Stromal cell of bone marrow (primary cell): ENCODE measurements at places on chromosomes 1 and 21.

DNA sequence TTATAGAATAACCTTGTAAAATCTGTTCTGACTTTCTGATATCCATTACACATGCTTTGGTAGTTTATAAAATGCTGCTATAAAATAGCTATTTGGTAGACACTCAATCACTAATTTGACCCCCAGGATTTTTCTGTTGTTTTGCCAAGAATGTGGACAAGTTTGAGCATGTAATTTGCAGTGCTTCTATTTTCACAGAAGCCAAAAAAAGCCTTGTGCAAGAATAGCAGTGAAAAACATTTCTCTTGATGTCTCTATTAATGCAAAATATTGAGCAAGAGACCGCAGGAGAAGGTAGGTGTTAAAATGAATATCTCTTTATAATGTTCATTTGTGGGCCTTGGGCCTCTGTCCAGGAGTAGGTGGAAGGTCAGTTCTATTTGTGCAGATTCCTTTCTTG lies 22.5 kb downstream of the MAP3K7CL start:
- no peak for DNase-seq

GRCh38 chr1:166988974-166989515 lies at the start of gene MAEL:
TSS of gene MAEL (plus strand) at chr1:166989280. CDS start at chr1:166989353, 73 bp downstream.
- DNase-seq = no peak

GRCh38 chr1:48776393-48777218 lies at the start of gene BEND5:
TSS of gene BEND5 (minus strand) at chr1:48776891. CDS start at chr1:48776831, 60 bp downstream.
- DNase-seq = no peak

DNA sequence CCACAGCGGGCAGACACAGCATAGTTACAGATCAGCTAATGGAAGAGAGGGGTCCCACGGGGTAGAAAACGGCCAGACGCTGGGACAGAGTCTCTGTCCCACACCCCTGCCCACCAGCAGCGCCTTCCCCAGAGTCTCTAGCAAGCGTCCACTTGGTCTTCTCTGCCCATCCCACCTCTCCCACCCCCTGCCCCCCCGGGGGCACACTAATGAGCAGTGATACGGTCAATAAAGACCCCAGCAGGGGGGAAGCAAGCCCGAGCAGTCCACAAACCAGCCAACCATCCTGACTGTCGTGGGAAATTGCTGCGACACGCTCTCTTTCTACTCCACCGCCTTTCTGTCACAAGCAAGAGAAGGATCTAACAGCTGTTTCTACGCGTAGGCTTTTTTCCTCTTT lies 374.7 kb downstream of the NPHP4 start:
- DNase-seq = no peak

GRCh38 chr1:25796811-25797458 lies 3.1 kb upstream of the SELENON start:
- DNase-seq = no peak
